ENCODE measurements at places on chromosomes 4 and X. TPM values are rescaled to one million over a fixed set of nuclear protein-coding genes. Genes with fewer than 3 reads are reported as not detected.

GRCh38 chr4:148934926-148935578, 492.8 kb upstream of the NR3C2 start:
- DNase-seq = no peak

- DNase-seq = no peak
Observed at GRCh38 chr4:1396806-1397455, 9.3 kb downstream of the NKX1-1 start.

DNA sequence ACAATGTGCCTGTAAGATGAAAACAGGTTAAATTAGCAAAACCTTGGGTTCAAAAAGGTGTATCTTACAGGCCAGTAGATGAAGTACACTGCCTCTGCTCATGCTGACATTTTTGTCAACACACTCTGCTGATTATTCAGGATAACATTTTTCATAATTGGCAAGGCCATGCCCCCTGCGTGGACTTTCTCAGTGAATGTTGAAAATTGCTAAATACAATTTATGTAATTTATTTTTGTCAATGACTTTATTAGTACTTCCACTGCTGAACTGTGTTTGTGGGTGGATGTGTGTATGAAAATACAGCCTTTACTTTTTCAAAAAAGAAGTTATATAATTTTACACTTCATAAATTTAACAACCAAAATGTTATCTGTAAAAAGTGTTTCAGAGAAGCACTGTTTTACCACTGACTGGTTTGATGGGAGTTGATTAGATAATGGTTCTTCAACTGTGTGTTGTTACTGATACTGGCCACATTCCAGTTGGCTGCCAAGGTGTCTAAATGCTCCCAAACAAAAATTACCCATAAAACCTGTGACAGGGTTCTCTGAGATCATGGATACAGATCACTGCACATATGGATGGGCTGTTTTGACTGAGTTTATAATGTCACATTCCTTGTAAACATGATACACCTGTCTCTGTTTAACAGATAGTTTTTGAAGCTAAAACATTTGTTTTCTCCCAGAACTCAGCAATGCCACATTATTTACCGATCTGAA, 151.9 kb upstream of the SLC7A11 start:
- DNase-seq = no peak

The MAGEB17 gene
- total RNA-seq = under 0.01 TPM

The CYP2U1 gene
- 11.1 TPM for total RNA-seq

GRCh38 chr4:13611283-13611842, 16.2 kb downstream of the BOD1L1 start:
- peak; percentile 85 for DNase-seq

The ENPEP gene
- 0.28 TPM for total RNA-seq

The ARMCX1 gene
- total RNA-seq = 22.9 TPM

DNA sequence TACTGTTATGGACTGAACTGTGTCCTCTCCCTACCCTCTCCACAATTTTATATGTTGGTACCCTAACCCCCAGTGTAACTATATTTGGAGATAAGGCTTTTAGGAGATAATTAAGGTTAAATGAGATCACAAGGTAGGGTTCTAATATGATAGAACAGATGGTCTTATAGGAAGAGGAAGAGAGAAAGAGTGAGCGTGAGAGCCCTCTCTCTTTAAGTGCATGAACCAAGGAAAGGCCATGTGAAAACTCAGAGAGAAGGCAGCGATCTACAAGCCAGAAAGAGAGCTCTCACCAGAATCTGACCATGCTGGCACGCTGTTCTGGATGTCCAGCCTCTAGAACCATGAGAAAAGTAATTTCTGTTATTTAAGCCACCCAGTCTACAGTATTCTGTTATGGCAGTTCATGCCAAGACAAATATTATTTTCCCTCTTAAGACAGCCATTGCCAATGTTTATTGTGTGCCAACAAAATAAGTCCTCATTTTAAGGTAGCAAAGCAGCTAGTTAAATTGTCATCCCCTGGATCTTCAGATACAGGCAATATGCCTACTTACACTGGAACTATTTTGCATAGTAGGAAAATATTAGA, 336.2 kb downstream of the MID1IP1 start:
- no peak for DNase-seq

The DCAF8L2 gene
- not detected for total RNA-seq

The ATP1B4 gene
- not detected for total RNA-seq

All from IMR-90 (cell line).